ENCODE measurements at places on chromosomes 16 and 17. TPM values are rescaled to one million over a fixed set of nuclear protein-coding genes. Genes with fewer than 3 reads are reported as not detected.

- peaks cover 29% of the 10 kb centered on the region for H3K4me1 ChIP-seq
- peak; percentile 57 for DNase-seq
Measured at GRCh38 chr16:1991135-1991551, 1.4 kb downstream of the SYNGR3 start.

- DNase-seq = no peak
- H3K27me3 ChIP-seq = no peaks in the 10 kb centered on the region
- H3K4me3 ChIP-seq = no peak within 1 kb of the TSS
- peaks cover 5% of the 10 kb centered on the region for H3K4me1 ChIP-seq
Measured at GRCh38 chr16:30113031-30113710, at the start of gene GDPD3. GDPD3 (minus strand) TSS chr16:30113537; CDS start chr16:30113478, 59 bp downstream.

DNA sequence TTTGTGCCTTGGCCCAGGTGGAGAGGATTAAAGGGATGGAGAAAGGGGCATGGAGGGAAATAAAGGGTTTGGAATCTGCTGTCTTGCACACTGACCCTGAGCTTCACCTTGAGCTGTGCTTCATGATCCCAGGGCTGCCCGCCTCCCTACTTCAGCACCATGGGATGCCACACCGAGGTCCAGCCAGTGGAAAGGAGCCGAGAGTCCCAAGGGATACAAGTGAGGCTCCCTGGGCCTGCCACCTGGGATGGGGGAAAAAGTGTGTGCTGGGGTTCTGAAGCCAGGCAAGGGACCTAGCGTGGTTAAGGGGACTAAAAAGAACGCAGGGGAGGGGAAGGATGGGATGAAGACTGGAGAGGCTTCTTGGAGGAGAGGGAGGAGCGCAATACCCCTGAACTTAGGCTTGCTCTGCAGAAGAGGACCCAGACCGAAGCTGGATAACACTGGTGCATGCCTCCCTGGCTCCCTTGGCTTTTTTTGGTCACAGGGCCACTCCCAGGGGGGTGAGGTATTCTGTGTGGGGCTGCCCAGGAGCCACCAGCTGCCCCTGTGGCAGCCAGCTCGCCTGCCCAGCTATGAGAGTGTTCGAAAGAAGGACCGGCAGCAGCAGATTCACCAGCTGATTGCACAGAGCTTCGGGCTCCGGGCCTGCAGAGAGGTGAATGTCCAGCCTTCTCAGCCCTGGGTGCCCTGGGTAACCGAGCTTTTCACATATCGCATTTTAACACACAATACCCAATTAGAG lies 7.2 kb downstream of the MRPL27 start:
- no peak overlapping the region for H3K27ac ChIP-seq
- no peak for DNase-seq
- peaks cover 7% of the 10 kb centered on the region for H3K4me1 ChIP-seq
- peaks cover 61% of the 10 kb centered on the region for H3K36me3 ChIP-seq

DNA sequence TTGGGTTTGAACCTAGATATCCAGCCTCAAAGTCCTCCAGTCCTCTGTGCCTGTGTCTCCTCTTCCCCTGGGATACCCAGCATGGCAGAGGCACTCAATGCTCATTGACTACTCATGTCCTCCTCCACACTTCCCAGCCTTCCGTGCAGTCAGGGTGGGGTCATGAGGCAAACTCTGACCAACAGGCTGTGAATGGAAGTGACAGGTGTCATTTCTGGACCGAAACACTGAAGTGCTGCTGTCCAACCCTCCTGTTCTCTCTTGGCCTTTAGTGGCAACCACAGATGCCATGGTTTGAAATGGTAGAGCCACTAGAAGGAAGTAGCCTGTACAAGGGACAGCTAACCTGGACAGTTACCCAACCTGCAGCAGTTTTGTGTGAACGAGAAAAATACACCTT lies 46.7 kb upstream of the MAP3K14 start:
- H3K4me3 ChIP-seq = no peak overlapping the region
- H3K27me3 ChIP-seq = peaks cover 26% of the 10 kb centered on the region
- DNase-seq = no peak

DNA sequence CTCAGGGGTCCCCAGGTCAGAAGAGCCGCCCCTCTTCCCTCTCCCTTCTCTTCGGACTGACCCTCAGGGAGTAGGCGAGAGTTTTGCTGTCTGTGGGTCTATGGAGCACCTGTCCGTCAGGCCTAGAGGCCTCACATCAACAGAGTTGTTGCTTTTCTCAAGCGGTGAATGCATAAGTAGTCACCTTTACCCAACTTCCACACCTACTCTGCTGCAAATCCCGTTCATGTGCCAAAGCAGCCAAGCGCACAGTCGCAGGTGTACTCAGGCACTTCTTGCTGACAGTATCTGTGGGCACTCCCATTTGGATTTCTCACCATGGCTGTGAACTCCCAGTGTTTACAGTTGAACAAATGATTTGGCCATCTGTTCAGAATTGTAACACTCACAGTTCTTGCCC lies 4.0 kb upstream of the FA2H start:
- peaks cover 12% of the 10 kb centered on the region for H3K4me1 ChIP-seq
- DNase-seq = no peak
- H3K27ac ChIP-seq = no peak overlapping the region
- H3K27me3 ChIP-seq = peaks cover 19% of the 10 kb centered on the region
- H3K4me3 ChIP-seq = no peak overlapping the region

DNA sequence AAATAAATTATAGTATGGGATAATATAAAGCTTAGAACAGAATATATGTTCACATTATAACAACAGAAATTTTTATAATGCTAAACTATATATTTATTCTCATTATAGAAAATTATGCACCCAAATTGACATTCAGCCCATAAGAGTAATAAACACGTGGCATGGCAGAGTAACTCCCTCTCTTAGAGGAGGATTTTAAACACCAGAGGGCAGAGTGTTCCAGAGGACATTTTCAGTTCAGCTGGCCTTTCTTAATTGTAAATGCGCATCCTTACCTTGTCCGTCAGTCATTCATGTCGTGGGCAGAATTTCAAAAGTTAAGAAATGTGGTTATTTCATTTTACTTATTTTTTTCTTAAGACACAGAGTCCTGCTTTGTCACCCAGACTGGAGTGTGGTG lies 147.1 kb downstream of the TANC2 start:
- H3K4me1 ChIP-seq = no peaks in the 10 kb centered on the region
- H3K27me3 ChIP-seq = peaks cover 2% of the 10 kb centered on the region
- DNase-seq = no peak
- no peak overlapping the region for H3K4me3 ChIP-seq
- H3K27ac ChIP-seq = no peak overlapping the region

DNA sequence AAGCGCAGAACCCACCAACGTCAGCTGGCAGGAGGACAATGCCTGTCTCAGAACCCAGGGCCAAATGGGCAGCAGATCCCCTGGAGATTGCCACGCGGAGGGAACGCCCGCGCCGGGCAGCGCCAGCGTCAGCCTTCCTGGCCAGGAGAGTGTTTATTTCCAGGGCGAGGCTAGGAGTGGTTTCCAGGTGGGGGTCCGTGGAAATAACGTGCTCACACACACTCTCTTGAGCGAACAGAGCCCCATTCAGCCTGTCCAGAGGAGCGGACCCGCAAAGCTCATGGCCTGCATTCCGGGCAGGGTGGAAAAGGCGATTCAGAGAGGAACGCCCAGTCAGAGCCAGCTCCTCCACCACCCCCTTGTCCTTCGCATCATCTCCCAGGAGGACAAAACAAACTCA lies 40.3 kb downstream of the SDK2 start:
- no peak for DNase-seq
- H3K27me3 ChIP-seq = no peaks in the 10 kb centered on the region
- no peak overlapping the region for H3K27ac ChIP-seq
- H3K4me3 ChIP-seq = no peak overlapping the region

DNA sequence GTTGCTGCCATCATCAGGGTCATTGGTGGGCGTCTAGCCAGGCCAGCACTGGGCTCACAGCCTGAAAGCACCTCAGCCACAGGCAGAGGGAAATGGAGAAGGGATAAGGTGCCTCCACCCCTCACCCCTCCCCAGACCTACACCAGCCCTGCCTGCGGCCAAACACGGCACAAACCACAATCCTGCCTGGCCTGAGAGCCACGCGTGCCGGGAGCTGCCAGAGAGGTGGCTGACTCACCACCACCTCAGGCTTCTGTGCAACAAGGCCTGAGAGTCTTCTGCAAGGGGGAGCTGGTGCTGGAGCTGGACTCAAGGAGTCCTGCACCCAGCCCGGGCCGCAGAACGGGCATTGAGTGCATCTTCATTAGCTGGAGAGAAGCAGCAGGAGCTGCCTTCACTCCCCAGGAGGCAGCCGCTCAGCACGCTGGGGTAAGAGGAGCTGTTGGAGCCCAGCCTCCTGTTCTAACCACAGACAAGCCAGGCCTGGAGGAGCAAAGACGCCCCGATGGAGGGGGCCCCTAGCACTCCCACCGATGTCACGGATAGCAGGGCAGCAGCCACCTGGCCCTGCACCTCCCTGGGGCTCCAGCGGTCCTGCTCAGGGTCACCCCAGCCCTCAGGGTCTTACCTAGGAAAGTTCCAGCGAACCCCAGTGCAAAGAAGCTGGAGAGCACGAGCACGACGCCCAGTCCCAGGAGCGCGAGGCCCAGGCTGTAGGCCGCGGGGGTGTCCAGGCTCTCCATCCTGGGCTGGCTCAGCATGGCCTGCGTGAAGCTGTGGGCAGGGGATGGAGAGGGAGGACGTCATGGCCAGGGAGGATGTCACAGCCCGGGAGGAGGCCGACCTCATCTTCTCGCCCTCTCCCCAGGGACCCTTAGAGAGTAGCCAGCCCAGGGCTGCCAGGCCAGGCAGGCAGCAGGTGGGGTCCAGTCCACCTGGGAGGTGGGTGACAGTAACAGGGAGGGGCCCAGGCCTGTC lies 16.0 kb upstream of the RASD1 start:
- no peak overlapping the region for H3K27ac ChIP-seq
- no peak for DNase-seq
- no peak overlapping the region for H3K4me3 ChIP-seq
- no peaks in the 10 kb centered on the region for H3K27me3 ChIP-seq
- H3K4me1 ChIP-seq = no peaks in the 10 kb centered on the region
- H3K36me3 ChIP-seq = no peaks in the 10 kb centered on the region

- DNase-seq = no peak
- H3K27me3 ChIP-seq = no peaks in the 10 kb centered on the region
- H3K36me3 ChIP-seq = peaks cover 30% of the 10 kb centered on the region
- H3K27ac ChIP-seq = no peak overlapping the region
Measured at GRCh38 chr17:57342963-57343589, 86.8 kb downstream of the MSI2 start.

DNA sequence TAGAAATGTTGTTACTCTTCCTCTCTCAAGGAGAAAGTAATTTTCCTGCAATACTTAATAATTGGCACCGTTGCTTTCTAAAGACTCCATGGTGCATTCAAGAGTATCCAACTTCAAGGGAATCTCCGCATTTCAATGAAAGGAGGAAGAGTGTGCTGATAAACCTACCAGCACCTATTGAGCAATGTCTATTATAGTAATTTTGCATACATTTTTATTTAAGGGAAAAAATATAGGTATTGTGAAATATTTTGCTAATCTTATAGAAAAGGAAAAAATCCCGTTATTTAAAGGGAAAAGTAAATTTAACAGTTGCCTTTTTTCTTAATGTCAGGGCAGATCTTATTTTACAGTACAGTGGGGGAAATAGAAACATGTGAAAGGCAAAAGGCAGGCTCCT lies 1.1 kb upstream of the TMEM106A start:
- DNase-seq = no peak
- H3K27ac ChIP-seq = peak overlapping the region; percentile 98
- H3K36me3 ChIP-seq = peaks cover 60% of the 10 kb centered on the region
- no peaks in the 10 kb centered on the region for H3K27me3 ChIP-seq
- H3K4me3 ChIP-seq = peak overlapping the region; percentile 100

DNA sequence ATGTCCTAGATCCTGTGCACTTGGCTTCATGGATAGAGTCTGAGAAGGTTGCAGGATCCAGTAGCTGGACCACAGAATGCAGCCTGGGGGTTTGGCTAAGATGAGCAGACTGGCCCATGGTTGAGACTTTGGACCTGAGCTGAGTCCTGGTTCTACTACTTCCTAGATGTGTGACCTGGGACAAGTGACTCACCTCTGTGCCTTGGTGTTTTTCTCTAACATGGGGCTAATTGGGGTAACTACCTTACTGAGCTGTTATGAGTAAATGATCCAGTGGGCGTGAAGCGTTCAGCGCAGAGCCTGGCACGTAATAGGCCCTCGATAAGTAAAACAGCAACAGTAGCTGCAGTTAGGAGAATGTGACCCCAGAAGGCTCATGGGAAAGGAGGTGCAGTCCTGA lies 38.8 kb downstream of the SNX20 start:
- H3K27me3 ChIP-seq = peaks cover 14% of the 10 kb centered on the region
- H3K4me1 ChIP-seq = no peaks in the 10 kb centered on the region
- DNase-seq = no peak
- H3K4me3 ChIP-seq = no peak overlapping the region
- H3K27ac ChIP-seq = no peak overlapping the region

DNA sequence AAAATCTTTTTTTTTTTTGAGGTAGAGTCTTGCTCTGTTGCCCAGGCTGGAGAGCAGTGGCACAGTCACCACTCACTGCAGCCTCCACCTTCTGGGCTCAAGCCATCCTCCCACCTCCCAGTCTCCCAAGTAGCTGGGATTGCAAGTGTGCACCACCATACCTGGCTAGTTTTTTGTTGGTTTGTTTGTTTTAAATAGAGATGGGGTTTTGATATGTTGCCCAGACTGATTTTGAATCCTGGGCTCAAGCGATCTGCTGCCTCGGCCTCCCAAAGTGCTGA lies 2.0 kb downstream of the LRRC37B start:
- H3K4me1 ChIP-seq = peaks cover 32% of the 10 kb centered on the region
- no peak overlapping the region for H3K27ac ChIP-seq
- H3K27me3 ChIP-seq = no peaks in the 10 kb centered on the region
- H3K4me3 ChIP-seq = peak overlapping the region; percentile 84

GRCh38 chr17:16873174-16874035 lies 98.5 kb downstream of the TNFRSF13B start:
- peak; percentile 24 for DNase-seq
- H3K4me1 ChIP-seq = no peaks in the 10 kb centered on the region
- H3K4me3 ChIP-seq = no peak overlapping the region
- no peaks in the 10 kb centered on the region for H3K36me3 ChIP-seq

DNA sequence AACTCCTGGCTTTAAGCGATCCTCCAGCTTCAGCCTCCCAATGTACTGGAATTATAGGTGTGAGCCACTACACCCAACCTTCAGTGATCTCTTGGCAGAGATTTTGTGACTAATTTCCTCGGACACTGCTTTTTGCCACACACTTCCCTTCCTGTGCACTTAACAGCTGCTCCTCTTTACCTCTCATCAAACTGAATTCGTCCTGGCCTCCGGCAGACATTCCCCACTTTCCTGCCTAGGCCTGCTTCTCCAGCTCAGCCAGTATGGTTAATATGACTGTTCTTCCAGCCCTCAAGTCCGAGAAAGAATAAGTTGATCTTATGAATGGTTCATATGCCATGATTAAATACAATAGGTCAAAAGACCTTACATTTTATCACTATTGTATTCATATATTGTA lies 69.0 kb upstream of the MTMR4 start:
- no peaks in the 10 kb centered on the region for H3K36me3 ChIP-seq
- peaks cover 3% of the 10 kb centered on the region for H3K4me1 ChIP-seq
- no peak overlapping the region for H3K27ac ChIP-seq
- H3K27me3 ChIP-seq = no peaks in the 10 kb centered on the region
- no peak for DNase-seq
- no peak overlapping the region for H3K4me3 ChIP-seq

The ARHGAP23 gene
- 1.3 TPM for total RNA-seq

The SNAI3 gene
- 2.7 TPM for total RNA-seq

The KCNJ18 gene
- total RNA-seq = not detected

The SLC6A4 gene
- not detected for total RNA-seq

Data from activated B cell treated with CpG ODN at 0.5 μM for 24 hours (primary cell).